AG08395 (cell line): ENCODE measurements at places on chromosomes 3 and 15.

DNA sequence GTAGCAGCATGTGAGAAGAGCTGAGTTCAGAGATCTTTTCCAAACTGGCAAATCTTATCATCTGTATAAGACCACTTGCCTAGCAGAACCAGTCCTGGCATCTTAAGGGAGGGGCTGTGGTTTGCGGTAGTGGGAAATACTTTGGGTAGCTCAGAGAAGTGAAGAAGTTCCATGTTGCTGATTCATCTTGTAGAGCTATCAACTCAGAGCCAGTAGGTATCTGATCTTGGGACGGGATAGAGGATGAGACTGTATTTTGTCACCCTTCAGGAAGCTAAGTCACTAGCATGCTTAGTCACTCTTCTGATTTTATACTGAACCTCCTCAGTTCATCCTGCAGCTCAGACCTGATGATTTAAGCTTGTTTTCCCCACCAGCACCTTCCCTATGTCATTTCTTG is 211.4 kb downstream of the NR1D2 start:
- peak; percentile 85 for DNase-seq

DNA sequence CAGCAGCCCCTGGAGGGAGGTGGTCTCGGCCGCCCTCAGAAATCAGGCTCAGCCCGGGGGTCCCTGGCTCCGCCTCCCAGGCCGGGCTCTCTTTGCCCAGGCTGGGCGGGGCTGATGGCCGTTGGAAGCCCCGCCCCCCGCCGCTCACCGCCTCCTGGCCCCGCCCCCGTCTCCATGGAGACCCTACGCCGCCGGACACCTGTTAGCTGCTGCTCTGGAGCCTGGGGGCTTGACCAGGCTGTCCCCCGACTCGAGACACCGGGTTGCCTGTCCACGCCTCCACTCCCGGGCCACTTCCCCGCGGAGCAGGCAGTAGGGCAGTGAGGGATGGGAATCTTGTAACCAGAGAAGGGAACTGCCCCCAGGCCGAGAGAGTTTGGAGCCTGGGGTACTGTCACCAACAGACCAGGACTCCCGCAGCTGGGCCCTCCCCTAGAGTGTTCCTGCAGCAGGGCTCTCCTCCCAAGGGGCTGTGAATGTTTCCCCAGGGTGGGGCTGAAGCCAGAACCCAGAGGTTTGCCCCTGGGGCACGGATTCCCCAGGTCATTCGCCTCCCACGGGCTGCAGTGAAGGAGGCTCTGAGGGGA is 27.8 kb upstream of the RPL32 start:
- DNase-seq, result no peak

- peak; percentile 30 for DNase-seq
These were observed 50.5 kb upstream of the TEX264 start for GRCh38 chr3:51620543-51620942.

DNA sequence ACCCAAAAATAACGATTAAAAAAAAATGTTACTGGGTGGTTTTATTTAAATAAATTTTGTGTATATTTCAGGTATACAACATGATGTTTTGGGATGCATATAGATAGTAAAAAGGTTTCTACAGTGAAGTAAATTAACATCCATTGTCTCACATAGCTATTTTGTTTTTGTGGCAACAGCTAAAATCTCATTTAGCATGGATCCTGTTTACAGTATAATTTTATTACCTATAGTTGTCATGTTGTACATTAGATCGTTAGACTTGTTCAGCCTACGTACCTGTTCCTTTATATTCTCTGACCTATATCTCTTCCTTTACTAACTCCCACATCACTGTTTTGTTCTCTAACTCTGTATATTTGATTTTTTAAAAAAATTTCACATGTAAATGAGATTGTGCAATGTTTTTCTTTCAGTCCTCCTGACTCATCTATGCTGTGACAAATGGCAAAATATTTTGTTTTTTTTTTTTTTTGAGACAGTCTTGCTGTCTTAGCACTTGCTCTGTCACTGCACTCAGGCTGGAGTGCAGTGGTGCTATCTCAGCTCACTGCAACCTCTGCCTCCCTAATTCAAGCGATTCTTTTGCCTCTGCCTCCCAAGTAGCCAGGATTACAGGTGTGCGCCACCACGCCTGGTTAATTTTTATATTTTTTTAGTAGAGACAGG is 45.6 kb downstream of the OIP5 start:
- peak; percentile 29 for DNase-seq

- no peak for DNase-seq
These were observed 670 bp upstream of the ATP13A3 start for GRCh38 chr3:194487289-194488054.

GRCh38 chr3:98188545-98188944 is 22.0 kb downstream of the OR5H15 start:
- no peak for DNase-seq

DNA sequence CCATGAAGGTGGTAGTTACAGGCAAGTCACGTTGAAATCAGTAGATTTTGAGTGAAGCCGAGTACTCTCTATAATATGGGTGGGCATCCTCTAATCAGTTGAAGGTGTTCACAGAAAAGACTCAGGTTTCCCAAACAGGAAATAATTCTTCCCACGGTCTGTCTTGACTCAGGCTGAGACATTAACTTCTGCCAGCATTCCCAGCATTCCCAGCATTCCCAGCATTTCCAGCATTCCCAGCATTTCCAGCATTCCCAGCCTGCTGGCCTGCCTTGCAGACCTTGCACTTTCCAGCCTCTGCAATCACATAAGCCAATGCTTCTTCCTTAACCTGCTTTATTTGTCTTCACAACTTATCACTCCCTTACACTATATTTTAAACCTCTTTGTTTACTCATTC is 542.3 kb upstream of the ROBO2 start:
- DNase-seq, result peak; percentile 29

DNA sequence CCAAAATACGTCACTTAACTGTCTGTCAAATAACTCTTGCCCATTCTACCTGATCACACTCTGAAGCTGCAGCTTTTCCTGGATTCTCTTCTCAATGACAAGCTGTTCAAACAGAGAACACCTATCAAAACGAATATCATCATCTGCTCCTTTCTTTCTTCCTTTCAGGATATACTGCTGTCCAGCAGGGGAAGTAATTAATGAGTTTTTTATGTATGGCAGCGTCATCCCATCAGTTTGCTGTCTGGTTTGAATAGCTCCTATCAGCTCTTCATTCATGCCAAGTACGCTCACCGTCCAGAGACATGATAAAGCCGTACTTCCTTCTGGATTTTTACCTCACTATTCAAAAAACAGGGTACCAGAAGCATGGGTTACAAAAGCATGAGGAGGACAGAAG is at the start of gene CHRM5:
Gene CHRM5 (plus strand): TSS at position 274 of the 400 bp plus-strand sequence. CDS start 94,221 bp downstream, outside the sequence.
- DNase-seq, result no peak

GRCh38 chr3:124809039-124809438 is 78.1 kb downstream of the ITGB5 start:
- DNase-seq, result no peak

DNA sequence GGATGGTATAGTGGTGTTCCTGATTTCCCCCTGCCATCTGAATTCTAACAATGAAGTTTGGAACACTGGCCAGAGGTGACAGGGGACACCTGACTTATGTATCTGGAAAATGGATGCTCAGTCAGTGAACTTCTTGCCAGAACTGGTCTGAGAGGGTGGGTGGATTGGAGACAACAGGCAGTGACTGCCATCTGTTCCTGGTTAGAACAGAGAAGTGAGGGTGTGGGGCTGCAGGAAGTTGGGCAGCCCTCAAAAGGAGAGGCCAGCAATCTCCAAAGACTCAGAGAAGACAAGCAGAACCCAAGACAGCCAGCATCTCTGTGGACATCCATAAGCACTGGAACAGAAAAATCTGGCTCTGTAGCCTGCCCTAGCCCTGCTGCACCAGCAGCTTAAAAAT is 50.5 kb downstream of the ANP32A start:
- no peak for DNase-seq

DNA sequence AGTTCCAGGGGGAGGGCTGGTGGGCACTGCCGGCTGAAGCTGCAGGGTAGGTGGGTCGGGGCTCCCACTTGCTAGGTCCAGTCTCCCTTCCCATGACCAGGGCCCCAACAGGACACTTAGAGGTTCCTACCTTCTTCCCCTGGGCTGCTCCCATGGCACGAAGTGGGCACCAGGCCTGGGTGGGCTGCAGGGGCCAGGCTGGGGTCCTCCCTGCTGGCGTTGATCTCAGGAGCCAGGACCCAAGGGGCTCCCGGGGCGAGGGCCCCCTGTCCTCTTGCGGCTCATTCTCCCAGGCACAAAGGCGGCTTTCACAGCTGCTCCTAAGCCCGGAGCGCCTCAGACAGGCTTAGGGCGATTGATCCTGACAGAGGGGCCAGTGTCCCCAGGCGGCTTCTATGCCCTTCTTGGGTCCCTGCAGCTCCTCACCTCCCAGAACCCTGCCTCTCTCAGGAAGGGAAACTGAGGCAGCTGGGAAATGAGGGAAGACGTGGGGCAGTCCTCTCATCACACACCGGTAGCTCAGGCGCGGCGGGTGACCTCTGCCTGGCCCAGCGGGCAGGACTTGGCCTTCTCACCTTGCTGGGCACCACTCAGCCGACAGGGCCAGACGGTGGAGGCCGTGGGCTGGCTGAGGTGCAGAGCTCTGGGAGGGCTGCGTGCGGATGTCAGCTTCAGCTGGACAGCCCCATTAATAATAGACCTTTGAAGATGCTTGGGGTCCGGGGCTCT is 39.6 kb downstream of the FAM3D start:
- no peak for DNase-seq

GRCh38 chr3:74561881-74562280 is 52.6 kb downstream of the CNTN3 start:
- peak; percentile 73 for DNase-seq

DNA sequence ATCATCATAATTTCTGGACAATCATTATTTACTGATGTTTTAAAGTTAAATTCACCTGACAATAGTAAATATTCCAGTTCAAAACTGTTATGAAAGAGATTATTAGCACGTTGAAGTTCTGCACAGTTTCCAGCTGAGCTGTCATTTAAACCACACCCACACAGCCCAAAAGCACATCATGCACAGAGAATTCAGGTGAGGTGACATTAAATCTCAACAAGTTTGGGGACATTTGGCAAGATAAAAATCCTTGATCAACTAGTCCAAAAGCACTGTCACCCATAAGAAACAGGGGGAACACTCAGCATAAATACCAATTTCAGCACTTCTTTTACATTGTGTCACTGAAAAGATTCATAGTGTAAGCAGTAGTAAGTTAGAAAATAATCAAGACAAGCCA is 6.9 kb downstream of the NCEH1 start:
- DNase-seq, result no peak
